GM12864 (cell line): ENCODE measurements at places on chromosomes 2 and 18.

DNA sequence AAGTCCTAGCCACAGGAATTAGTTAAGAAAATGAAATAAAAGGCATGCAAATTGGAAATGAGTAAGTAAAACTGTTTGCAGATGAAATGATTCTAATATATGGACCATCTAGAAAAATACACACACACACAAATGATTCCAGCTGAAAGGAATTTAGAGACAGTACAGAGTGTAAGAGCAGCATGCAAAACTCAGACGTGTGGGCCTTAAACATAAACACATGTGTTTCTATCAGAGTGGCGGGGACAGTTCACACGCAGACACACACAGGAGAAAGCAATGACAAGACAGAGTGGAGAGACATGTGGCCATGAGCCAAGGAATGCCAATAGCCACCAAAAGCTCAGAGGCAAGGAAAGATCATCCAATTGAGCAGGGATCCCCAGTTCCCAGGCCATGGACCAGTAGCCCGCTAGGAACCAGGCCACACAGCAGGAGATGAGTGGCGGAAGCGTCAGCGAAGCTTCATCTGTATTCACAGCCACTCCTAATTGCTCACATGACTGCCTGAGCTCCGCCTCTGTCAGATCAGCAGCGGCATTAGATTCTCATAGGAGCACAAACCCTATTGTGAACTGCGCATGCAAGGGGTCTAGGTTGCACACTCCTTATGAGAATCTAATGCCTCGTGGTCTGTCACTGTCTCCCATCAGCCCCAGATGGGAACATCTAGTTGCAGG, 155.4 kb downstream of the ARL4C start:
- no peak for DNase-seq

GRCh38 chr18:36365836-36366775, 68.6 kb downstream of the FHOD3 start:
- DNase-seq, result no peak

- no peak for DNase-seq
Observed at GRCh38 chr2:148721991-148722777, 77.6 kb downstream of the EPC2 start.

DNA sequence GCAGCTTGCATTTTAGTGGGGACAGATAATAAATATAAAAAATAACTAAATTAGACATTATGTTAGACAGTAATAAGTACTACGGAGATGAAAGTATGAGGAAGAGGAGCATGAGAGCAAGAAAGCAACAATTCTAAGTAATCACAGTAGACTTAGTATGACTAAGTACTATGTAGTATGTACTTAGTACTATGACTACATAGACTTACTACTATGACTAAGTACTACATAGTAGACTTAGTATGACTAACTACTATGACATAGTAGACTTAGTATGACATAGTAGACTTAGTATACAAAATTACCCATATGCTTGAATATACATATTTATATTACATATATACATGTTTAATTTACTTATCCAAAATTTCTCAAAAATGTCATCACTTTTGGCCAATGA, 29.3 kb downstream of the CDH20 start:
- no peak for DNase-seq

GRCh38 chr2:183951630-183952029, 646.7 kb upstream of the ZNF804A start:
- no peak for DNase-seq

DNA sequence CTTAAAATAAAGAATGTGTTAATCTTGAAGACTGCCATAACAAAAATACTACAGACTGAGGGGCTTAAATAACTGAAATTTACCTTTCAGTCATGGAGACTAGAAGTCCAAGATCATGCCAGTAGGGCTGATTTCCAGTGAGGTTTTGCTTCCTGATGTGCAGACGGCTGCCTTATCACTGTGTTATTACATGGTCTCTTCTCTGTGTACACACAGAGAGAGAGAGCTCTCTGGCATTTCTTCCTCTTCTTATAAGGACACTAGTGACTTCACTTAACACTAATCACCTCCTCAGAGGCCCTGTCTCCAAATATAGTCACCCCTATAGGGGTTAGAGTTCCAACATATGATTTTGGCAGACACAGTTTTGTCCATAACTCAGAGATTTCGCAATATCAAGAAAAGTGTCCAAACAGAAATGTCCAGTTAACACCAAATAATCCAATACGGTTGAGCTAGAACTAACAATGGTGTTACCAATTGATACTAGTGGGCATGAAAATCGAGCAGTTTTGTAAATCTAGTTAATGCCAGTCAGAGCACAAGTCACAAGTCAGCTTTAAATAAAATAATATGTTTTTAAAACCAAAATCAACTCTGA, 399.8 kb downstream of the ADCYAP1 start:
- no peak for DNase-seq

DNA sequence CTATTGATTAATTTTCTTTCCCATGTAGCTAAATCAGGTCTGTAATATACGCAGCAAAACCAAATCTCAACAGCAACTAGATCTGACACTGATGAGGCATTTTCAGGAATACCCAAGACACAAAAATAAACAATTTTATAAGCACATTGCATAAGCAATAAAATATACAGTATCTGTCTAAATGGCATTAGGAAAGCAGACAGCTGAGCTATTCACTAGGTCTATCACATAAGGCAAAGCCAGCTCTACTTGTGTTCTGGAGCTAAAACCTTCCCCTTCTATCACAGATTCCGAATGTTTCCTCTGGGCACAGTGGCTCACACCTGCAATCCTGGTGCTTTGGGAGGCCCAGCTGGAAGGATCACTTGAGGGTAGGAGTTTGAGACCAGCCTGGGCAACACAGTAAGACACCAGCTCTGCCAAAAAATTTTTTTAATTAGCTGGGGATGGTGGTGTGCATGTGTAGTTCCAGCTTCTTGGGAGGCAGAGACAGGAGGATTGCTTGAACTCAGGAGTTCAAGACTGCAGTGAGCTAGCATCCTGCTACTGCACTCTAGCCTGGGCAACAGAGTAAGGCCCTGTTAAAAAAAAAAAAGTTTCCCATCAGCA, 21.1 kb downstream of the PTPN2 start:
- no peak for DNase-seq

GRCh38 chr2:58709274-58709673, 468.1 kb upstream of the FANCL start:
- no peak for DNase-seq

DNA sequence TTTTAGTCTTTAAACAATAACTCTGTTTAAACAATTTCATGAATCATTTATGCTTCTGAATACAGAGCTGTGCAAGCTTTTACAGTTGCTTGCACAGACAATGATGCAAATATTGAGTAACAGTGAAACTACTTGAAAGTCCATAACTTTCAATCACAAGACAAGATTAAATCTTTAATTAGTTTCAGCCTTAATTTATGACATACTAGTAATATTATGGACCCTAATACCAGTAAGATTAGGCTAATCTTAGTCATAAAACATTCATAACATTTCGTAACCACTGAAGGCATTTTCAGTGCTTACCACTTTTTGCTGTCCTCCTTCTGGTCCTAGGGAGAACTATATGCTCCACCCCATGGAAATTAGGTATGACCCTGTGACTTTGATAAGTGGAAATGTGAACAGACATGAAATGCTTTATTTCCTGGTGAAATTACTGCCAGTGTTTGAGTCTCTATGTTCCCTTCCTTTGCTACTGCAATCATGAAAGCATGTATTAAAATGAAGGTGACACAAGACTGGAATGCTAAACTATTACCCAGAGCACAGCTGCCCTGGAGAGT, 1.8 kb upstream of the COBLL1 start:
- no peak for DNase-seq

DNA sequence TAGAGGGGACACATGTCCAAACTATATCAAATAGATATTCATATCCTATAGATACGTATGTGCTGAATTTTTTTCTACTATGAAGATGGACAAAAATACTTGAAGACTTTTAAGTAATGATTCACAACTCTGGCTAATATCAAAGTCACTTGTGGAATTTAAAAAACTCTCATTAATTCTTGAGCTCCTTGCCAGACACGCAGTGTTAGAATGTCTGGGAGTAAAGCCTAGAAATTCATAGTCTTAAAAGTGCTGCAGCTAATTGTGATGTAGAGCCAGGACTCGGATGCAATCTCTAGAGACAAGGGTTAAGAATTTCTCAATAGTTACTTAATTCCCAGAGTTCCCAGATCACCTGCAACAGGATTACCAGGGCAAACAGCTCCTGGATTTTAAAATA, 107.4 kb downstream of the ARL6IP6 start:
- DNase-seq, result no peak
